ENCODE measurements at places on chromosomes 12 and 14.

- no peak for DNase-seq
Measured at GRCh38 chr14:80996049-80996901, 40.9 kb downstream of the TSHR start.

GRCh38 chr12:89355243-89356068 is 3.2 kb upstream of the DUSP6 start:
- DNase-seq = no peak

- DNase-seq = peak; percentile 42
Measured at GRCh38 chr12:5003025-5003666, 40.5 kb upstream of the KCNA5 start.

DNA sequence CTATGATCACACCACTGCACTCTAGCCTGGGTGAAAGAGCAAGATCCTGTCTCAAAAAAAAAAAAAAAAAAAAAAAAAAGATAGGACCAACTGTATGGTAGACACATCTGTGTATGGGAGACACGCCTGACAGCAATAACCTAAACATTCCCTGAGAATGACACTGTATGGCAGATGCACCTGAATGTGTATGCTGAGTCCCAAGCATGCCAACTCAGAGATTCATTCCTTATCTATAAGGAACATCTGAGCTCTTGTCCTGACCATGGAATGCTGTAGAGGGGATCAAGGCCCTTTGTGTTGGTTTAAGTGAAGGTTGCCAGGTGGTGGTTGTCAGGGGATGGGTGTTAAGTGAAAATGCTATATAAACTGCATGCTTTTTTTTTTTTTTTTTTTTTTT is 19.2 kb upstream of the LGALS3 start:
- no peak for DNase-seq

DNA sequence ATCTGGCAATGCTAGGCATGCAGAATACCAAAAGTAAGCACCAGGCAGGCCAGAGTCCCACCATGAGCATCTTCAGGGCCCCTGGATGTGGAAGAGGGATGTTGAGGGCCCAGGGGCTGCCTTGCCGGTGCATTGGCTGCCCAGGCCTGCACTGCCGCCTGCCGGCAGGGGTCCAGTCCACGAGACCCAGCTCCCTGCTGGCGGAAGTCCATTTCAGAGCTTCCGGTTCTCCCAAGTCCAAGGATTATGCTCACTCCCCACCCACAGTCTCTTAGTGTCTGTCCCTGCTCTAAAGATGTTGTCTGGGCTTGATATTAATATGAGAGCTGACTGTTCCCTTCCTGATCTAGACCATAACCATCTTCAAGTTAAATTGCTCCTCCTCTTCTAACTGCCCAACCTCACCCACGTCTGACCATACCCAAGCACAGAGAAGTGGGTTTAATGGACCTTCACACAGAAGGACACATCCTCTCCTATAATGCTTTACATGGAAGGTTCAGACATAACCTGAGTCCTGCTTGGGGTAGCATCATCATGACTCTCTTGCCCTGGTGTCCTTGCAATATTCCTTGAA is 117.4 kb downstream of the DAD1 start:
- DNase-seq = no peak

DNA sequence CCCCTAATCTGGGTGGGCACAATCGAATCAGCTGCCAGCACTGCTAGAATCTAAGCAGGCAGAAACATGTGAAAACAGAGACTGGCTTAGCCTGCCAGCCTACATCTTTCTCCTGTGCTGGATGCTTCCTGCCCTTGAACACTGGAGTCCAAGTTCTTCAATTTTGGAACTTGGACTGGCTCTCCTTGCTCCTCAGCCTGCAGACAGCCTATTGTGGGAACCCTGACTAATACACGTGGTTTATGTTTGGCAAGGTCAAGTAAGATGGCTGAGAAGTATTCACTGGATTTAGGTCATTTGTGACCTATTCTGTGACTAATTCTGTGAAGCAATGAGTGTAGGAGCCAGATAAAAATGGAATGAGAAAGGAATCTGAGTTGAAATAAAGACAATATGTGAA is 11.0 kb downstream of the GPR135 start:
- DNase-seq = no peak

DNA sequence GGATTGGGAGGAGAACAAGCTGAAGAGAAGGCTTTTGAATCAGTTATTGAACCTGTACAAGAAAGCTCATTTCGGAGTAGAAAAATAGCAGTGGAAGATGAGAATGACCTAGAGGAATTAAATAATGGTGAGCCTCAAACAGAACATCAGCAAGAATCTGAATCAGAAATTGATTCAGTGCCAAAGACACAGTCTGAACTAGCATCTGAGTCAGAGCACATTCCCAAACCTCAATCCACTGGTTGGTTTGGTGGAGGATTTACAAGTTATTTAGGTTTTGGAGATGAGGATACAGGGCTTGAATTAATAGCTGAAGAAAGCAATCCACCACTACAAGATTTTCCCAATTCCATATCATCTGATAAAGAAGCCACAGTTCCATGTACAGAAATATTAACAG is 13.5 kb downstream of the MIA2 start:
- no peak for DNase-seq

DNA sequence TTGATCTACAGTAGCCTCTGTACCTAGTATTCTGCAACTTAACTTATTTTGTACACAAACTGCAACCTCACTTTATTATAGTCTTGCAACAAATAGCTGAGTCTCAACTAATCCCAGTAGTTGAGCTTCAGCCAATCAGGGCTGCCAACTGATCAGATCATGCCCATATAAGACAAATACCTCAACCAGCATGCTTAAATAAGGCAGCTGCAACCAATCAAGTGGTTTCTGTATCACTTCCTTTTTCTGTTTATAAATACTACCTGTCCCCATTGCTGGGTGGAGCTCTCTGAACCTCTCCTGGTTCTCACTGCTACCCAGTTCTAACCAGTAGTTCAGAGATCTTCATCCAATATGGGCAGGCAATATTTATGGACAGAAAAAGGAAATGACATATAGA is 248.5 kb upstream of the FBXO33 start:
- no peak for DNase-seq

- DNase-seq = no peak
Measured at GRCh38 chr12:106078358-106079010, 60.3 kb downstream of the NUAK1 start.

- no peak for DNase-seq
Measured at GRCh38 chr12:63226792-63227463, 75.9 kb upstream of the AVPR1A start.

DNA sequence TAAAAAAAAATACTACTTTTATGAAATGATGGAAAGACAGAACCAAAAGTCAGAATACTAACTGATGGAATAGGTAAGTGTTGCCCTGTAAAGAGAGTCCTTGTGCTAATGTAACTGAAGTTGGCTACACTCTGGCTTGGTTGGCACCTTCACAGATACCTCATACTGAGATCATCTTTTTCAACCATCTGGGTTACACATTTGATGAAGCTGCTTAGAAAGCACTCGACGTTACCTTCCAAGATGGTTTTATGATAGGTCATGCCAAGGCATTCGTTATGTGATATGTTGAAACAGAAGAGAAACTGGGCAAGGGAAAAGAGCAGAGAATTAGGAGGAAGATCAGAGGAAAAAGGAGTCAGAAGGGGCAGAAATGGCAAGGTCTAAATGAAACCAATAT is 203.8 kb downstream of the ADAMTS20 start:
- no peak for DNase-seq

GRCh38 chr12:15880721-15881120 is 1.5 kb upstream of the STRAP start:
- no peak for DNase-seq

DNA sequence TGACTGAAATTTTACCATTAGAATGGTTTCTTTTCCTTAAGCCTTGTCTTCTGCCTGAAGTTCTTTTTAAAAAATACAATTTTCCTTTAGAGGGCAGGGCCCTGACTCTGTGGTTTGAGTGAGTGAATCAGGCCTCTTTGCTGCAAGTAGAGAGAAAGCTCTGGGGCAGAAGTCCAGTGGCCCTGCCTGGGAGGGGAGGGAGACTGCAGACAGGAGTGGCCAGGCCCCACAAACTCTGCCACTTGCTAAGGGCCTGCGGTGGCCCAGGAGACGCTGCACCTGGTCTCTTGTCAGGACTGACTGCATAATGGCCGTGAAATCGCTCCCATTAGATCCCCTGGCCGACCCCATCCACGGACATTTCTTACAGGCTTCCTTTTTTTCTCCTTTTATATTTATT is 25.5 kb downstream of the TSPAN11 start:
- no peak for DNase-seq

- no peak for DNase-seq
Measured at GRCh38 chr12:116068853-116069252, 208.6 kb downstream of the MED13L start.

GRCh38 chr12:26188127-26188526 is 7.2 kb upstream of the SSPN start:
- DNase-seq = no peak
